ENCODE measurements at places on chromosomes 3 and 15. TPM values are rescaled to one million over a fixed set of nuclear protein-coding genes. Genes with fewer than 3 reads are reported as not detected.

- DNase-seq = no peak
- peak overlapping the region; percentile 99 for H3K27ac ChIP-seq
- H3K4me3 ChIP-seq = peak overlapping the region; percentile 58
- peaks cover 3% of the 10 kb centered on the region for H3K36me3 ChIP-seq
- H3K27me3 ChIP-seq = no peaks in the 10 kb centered on the region
These were observed 606.7 kb upstream of the MDFIC2 start for GRCh38 chr3:70919091-70919490.

DNA sequence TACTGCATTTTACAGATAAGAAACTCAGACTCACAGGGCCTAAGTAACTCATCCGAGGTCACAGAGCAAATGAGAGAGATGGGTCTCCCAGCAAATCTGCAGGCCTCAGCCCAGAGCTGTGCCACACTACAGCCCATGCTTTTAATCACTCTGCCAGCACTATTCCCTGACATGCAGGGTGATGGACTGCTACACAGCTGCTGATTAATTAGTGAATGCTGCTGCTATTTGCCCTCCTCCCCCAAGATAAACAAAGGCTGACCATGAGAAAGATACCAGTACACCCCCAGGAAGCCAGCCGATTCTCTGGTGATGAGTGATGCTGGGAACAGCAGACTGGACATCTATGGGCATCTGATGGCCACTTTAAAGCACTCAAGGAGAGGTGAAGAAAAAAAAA is 39.3 kb downstream of the RFTN1 start:
- peaks cover 67% of the 10 kb centered on the region for H3K4me1 ChIP-seq
- H3K36me3 ChIP-seq = peaks cover 15% of the 10 kb centered on the region
- no peaks in the 10 kb centered on the region for H3K27me3 ChIP-seq

GOLGA6B gene
- not detected for total RNA-seq

INKA1 gene
- total RNA-seq = 7.9 TPM

CA12 gene
- total RNA-seq = 7.9 TPM

Data from chondrocyte (in vitro differentiated cells).